ENCODE measurements at places on chromosomes 12 and 14.
A peak's percentile ranks its signal among the peaks of the same experiment; 100 is the strongest.

- DNase-seq = peak; percentile 66
These were observed 481 bp downstream of the MAX start for GRCh38 chr14:65101631-65102440.

GRCh38 chr14:92004062-92004461 is 35.8 kb downstream of the TRIP11 start:
- no peak for DNase-seq

DNA sequence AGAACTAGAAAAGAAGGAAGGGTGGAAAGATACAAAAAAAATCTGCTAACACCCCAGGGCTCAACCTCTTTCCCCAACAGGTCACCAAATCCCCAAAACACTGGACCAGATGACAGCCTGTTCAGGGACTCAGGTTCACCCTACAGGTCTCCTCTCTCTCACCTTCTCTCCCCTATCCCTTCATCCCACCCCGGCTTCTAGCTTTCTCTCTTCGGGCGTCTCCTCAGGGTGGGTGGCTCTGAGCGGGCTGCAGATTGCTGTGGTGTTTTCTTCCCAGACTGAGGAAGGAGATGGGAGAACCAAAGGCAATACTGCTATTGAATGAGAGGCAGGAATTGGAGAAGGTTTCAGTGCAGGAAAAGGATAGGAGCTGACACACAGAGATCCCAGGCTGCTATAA is 39.3 kb downstream of the ANO2 start:
- DNase-seq = no peak

DNA sequence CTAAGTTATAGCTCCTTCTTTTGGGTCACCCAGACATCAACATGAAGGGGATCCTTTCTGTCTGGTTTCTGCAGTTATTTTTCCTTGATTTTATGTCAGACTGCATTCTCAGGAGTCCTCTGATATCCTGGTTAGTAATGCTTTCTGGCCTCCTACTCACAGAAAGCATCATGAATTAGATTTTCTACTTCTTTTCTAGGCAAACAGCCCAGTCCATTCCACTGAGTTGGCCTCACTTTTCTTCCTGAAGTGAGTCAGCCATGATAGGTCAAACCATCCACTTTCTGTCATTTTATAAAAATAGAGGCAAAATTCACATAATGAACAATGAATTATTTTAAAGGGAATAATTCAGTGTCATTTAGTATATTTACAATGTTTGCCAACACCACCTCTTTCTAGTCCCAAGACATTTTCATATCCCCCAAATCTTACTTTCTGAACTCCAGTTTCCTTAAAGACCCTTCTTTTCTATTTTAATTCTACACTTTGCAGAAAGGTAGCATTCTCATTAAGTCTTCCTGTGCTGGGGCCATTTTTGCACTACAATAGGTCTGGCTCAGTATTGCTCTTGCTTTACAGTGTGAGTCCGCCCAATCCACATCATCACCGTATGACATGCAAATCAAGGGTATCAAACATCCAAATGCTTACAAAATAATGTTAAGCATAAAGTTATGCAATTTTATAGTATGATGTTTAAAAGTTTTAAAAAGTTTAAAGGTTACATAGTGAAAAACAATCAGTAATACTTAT is 95.1 kb downstream of the UNC79 start:
- no peak for DNase-seq

- no peak for DNase-seq
These were observed 54.3 kb downstream of the TECPR2 start for GRCh38 chr14:102417001-102417431.

DNA sequence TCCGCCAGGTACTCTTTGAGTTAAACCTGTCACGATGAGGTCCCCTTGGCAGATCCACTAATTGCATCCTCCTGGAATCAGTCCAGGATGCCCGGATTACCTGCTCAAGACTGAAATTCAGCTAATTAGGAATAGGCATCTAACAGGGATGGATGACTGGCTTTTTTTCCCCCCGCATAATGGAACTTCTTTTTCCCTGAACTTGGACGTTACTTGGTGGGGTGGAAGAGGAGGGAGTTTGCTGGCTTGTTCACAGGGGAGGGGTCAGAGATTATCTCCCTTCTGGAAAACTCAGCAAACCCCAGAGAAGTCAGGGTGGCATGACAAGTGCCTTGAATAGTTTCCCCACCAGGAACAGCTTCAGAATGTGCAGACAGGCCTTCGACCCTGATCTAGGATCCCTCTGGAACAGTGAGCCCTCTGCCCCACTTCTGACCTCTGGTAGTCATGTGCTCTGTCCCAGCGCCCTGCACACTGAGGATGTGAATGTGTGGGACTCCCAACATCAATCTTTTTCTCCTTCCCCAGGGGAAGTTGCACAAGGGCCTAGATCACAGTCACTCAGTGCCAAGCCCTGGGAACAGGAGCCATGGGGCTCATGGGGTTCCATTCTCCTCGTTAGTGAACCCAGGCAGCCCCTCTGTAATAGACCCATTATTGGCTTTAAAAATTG is 142.5 kb downstream of the SMOC1 start:
- DNase-seq = no peak

DNA sequence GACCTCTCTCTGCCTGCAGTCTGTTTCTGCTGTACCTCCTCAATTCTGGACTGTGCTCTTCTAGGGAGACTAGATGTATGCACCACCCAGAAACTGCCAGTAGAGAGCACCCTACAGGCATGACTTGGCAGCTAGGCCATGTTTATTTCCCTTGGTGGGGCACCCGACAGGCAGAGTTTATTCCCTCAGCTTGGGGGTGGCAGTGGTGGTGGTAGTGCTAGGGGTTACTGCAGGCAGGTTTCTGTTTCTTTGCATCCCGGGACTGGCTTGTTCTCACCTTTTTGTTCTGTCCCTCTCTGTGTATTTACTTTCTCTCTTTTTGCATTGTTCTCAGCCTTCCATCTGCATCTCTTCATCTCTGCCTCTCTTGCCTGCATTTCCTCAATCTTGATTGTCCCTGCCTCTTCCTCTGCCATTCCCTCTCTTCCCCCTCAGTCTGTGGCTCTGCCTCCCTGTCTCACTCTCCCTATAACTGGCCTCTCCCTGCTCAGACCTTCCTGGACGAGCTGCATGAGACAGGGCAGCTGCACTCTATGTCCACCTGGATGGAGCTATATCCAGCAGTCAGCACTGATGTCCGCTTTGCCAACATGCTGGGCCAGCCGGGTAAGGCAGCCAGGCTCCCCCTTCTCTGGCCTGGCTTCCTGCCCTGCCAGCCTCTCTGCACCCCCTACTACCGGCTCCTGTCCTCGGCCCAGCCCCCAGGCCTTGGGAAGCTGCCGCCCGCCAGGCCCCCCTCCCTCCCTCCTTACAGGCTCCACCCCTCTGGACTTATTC is 13.8 kb downstream of the PRPF40B start:
- DNase-seq = peak; percentile 72

GRCh38 chr12:127147724-127148123 is 1119.2 kb upstream of the TMEM132C start:
- no peak for DNase-seq

DNA sequence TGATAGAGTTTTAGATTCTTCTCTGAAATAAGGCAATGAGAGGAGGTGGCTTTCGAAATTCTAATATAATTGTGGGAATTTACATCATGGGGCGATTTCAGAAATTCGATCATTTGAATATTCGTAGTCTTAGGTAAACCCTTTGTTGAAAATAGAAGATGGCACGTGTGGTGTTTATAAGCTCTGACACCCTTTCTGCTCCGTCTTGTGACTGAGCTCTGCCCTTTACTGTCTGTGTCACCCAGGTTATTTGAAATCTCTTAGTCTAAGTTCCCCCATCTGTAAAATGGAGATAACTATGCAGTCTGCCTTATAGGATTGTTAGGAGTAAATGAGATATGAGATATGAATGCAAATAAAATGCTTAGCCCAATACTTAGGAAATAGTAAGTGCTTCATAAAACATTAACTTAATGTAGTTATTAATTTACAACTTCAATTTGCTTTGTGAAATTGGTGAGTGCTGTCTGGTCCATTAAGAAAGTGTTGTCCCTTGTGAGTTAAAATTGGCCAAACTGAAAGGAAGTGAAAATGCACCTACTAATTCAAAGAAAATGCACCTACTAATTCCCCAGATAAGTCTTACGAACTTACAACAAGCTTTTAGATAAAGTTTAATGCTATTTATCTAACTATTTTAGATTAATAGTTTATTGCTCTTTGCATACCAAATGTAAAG is 1.5 kb downstream of the BMAL2 start:
- DNase-seq = no peak

GRCh38 chr14:51889851-51890250 is 29.4 kb downstream of the GNG2 start:
- no peak for DNase-seq

GRCh38 chr14:61616524-61617185 is 78.7 kb upstream of the HIF1A start:
- DNase-seq = no peak

DNA sequence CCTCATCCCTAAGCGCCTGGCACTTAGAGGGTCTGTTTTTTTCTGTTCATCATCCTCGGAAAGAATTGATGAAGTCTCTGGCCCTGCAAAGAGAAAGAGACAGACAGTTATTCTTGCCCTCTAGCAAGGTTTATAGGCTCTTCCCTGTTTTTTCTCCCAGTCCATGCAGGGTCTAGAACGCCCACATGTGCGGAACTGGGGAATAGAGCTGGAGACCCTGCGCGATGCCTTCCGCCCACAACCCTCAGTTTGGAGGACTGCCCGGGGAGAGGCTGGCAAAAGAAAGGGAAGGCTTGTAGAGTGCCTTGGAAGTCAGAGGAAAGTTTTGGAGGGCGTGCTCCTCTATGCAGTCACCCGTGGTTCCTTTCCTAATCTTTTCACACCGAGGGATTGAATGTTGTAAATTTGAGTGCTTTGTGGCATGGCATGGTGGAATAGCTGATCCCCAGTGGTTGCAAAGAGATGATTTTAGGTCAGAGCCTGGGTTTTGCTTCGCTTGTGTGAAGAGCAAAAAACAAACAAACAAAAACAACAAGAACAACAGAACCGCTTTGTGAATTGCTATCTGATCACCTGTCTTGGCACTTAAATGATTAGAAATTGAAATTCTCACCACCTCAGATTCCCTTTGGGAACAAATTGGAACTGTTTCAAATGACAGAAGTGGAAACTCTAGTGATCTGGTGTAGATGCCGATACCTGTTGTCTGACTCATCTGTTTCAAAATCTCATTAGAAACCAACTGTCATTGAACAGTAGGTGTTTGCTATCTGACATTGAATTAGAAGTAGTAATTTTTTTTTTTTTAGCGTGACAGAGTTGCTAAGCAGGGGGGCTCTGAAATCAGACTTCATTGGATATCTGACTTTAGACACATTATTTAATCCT is 947 bp downstream of the GAS2L3 start:
- peak; percentile 64 for DNase-seq

- no peak for DNase-seq
These were observed 6.7 kb downstream of the GPR135 start for GRCh38 chr14:59458486-59458885.

GRCh38 chr14:20996521-20996920 is 2.6 kb upstream of the SLC39A2 start:
- no peak for DNase-seq

GRCh38 chr12:121903202-121903601 is 14.6 kb downstream of the PSMD9 start:
- DNase-seq = no peak

GRCh38 chr12:79426121-79426520 is 264.6 kb downstream of the PAWR start:
- DNase-seq = no peak

- peak; percentile 83 for DNase-seq
These were observed 35.1 kb downstream of the TMBIM6 start for GRCh38 chr12:49776413-49776812.

- DNase-seq = no peak
These were observed 53.3 kb upstream of the CERS5 start for GRCh38 chr12:50220363-50220995.

- DNase-seq = no peak
These were observed 588 bp downstream of the PIK3C2G start for GRCh38 chr12:18261906-18262305.

DNA sequence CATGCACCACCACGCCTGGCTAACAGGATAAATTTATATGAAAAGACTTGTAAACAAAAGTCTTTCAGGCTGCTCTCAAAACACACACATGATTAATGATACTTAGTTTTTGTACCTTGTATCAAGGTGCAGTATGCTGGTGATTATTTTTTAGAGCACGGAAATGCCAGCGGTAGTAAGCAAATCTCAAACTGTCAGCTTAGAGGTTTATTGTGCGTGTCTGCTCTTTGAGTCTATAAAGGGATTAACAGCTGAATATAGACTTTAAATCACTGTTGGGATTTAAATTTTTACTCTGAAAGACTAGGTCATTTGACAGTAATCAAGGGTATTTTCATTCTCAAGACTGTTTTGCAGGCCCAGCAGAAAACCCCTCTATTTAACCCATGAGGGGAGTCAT is 50.5 kb downstream of the PLEKHA5 start:
- DNase-seq = no peak

- no peak for DNase-seq
These were observed 64.2 kb upstream of the IFNG-AS1 start for GRCh38 chr12:67925077-67925476.

GRCh38 chr12:110020956-110021355 is 21.7 kb downstream of the ANKRD13A start:
- DNase-seq = no peak

GRCh38 chr12:18313306-18313705 is 52.0 kb downstream of the PIK3C2G start:
- no peak for DNase-seq

DNA sequence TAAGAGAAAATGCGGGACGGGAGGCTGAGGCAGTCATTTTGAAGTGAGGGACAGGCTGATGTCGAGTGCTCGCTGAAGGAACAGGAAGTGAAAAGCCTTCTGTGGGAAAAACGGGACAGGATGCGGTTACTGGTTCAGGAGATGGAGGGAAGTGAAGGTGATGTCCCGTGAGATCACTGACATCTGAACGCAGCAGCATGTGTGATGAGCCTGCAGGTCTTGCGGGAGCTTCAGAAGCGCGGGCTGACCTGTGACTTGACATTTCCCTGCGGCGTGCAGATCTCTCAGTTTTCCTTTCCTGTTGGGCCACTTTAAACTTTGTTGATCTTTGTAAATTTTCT is 77.8 kb downstream of the DDX51 start:
- no peak for DNase-seq

- no peak for DNase-seq
These were observed 310 bp downstream of the BICDL1 start for GRCh38 chr12:119989361-119989730.

DNA sequence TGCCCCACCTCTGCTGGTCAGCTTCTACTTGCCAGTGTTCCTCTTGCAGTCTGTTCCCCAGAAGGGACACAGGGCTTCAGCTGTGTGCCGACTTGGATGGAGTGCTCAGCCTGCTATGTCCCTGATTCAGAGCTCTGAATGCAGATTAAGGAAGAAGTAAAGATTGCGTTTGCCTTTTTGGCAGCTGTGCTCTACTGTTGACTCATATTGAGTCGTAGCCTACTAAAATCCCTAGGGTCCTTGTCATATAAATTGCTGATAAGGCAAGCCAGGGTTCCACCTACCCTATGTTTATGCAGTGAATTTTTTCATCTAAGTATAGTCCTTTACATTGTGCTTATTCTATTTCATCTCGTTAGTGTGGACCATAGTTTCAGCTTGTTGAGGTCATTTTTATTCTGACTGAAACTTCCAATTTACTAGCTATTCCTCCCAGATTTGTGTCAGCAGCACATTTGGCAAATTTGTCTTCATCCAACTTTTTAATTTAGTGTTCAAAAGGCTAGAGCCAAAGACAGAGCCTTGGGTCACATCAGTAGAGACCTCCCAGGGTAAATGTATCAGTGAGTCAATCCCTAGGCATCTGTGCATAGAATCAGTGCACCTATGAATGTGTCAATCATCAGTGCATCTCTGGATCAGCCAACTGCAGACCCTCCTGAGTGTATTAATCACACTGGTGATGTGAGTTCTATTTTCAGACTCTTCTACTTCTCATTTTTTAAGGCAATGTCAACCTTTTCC is 31.9 kb downstream of the CACNA1C start:
- DNase-seq = no peak
